ENCODE measurements at places on chromosomes 2 and 18.

- DNase-seq, result no peak
Observed at GRCh38 chr18:54023471-54023870, 201.0 kb downstream of the MBD2 start.

- no peak for DNase-seq
Observed at GRCh38 chr2:209986415-209986814, 16.0 kb upstream of the RPE start.

- no peak for DNase-seq
Observed at GRCh38 chr2:32264422-32265105, at the start of gene NLRC4. Gene NLRC4 (minus strand): TSS chr2:32264886. CDS start chr2:32256775, 8,111 bp downstream.

- DNase-seq, result peak; percentile 13
Observed at GRCh38 chr2:138503087-138503442, 1.5 kb downstream of the SPOPL start.

DNA sequence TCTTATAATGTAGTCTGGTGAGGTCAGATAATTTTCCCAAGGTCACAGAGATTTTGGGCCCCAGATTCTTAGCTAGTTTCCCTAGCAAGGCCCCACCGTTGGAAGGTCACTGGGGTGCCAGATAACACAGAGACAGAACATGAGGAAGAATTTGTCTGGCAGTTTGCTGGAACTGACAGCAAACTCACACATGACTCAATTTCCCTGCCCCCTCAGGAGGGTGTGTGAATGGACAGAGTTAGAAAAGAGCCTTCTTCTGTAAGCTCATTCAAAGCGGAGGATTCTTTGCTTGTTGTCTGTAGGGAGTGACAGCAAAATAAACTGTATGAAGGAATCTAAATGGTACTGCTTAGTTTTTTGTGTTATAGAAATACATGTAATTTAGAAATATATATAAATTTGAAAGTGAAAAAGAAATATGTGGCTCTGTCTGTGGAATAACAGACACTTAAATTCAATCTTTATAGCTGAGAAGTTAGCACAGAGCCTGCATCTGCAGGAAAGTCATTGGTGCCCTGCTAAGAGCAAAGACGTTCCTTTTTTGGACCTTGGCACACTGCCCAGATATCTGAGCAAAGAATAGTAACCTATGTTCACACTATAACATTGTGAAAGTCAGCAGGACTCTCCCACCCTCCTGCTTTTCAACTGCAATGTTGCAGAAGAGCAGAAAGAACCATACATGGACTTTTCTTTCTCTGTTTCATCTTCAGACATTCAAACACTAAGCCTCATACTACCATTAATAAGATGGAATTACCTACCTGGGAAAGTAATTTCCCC lies 2.1 kb downstream of the MDH1 start:
- no peak for DNase-seq

DNA sequence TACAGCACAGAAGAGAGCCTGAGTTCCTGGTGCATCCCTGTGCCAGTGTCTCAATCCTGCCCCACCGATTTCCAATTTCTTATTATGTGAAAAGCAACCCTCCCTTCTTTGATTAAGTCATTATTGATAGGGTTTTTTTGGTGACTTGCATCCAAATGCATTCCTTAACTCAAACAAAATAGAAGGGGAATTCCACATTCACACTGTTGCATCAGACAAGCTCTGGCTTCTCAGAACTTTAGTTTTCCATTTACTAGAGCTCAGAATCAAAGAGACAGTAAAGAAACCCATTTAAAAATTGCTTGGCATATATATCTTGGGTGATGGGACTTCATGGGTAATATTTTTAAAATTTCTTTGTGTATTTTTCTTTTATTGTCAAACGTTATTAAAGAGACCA lies 13.8 kb upstream of the TMEM200C start:
- no peak for DNase-seq

- no peak for DNase-seq
Observed at GRCh38 chr2:195659114-195659513, 2.1 kb downstream of the SLC39A10 start.

All from T-helper 2 cell treated with Interferon-gamma antibody and Interleukin-4, amounts not matched to agents 5 μg/mL and 100 μg/mL, for 36 hours (primary cell).